NCI-H2227 treated with DMSO at 0.1 percent for 48 hours (cell line): ENCODE measurements at places on chromosomes 2 and 18.

- no peak for DNase-seq
These were observed 116.6 kb downstream of the MTX2 start for GRCh38 chr2:176385838-176386237.

GRCh38 chr2:228245601-228246000 is 64.1 kb upstream of the SPHKAP start:
- DNase-seq: no peak

DNA sequence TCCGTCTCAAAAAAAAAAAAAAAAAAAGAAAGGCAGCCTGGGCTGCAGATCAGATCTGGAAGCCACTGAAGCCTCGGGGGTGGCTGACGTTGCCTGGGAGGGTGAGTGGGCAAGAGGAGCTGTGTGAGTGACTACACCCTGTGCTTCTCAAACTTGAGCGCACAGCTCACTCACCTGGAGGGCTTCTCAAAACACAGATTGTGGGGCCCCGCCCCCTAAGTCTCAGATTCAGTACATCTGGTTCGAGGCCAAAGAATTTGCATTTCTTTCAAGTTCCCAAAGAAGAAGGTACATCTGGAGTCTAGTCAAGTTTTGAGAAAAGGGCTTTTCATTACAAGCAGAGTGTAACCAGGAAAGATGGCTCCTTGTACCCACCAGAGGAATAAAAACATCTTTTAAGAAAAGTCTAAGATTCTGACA is 97.7 kb upstream of the CAB39 start:
- no peak for DNase-seq

DNA sequence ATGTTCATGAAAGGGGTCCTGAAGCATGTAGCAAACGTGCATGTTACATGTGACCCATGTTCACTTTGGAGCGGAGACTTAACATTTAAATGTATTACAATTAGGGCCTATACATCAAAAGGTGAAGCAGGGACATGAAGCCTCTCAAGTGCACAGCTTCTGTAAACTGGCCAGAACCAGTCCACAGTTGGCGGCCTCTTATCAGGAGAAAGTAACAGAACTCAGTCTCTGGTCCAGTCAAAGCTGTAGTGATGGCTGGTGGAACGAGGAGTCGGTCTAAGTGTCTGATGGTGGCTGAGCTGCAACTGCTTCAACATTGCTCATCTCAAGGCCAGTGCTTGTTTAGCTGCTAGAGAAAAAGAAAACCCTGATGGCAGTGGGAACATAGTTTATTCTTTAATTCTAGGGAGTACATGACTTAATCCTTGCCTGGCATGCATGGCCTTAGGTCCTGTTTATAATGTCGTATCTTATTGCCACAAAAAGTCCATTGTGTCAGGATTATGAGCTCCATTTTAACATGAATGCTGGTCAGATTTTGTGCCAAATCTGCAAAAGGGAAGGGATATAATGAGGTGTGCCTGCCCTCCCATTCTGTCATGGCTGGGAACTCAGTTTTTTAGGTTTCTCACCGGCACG is 22.2 kb upstream of the YES1 start:
- DNase-seq: no peak

- no peak for DNase-seq
These were observed 36.6 kb downstream of the ZAP70 start for GRCh38 chr2:97750017-97750416.

DNA sequence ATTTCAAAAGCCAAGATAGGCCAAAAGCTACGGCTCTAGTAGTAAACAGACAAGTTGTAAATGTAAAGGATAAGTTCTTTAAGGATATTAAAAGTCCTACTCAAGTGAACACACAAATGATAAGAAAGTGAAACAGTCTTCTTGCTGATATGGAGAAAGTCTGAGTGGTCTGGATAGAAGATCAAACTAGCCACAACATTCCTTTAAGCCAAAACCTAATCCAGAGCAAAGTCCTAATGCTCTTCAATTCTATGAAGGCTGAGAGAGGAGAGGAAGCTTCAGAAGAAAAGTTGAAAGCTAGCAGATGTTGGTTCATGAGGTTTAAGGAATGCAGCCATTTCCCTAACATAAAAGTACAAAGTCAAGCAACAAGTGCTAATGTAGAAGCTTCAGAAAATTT is 111.7 kb upstream of the ZEB2 start:
- no peak for DNase-seq
